ENCODE measurements at places on chromosomes 4 and X.
A peak's percentile ranks its signal among the peaks of the same experiment; 100 is the strongest.

DNA sequence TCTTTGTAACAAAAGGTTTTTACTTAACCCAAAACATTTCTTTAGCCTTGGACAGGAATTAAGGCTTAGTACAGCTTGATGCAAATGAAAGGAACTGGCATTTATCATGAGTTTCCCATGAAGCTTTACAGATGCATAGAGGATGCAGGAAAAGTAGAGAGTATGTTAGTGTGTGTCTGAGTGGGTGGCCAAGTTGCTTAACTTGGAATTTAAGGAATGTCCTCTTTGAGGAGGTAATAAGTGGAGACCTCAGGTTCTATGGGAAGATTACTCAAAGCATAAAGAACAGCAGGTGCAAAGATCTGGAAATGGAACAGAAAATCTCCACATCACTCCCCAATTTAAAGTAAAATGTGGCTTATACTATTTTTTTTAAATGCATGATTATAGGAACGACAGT is 457.9 kb downstream of the KCNIP4 start:
- DNase-seq: no peak

DNA sequence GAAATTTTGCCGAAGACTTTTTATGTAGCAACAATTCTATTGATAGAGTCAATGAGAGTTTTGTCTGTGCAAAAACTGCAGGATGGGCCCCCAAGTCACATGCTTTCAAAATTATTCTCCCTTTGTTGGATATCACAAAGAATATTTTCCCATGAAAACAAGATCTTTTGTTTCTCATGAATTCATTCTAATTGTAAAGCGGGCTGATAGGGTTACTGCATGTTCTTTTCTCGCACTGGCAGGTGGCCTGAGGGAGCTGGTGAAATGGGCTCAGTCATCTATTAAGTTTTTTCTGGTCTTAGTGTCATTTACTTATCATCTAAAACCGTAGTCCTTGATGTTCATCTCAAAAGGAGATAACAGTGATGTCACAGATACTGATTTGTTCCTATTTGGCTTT is 44.2 kb downstream of the MID1IP1 start:
- DNase-seq: no peak

DNA sequence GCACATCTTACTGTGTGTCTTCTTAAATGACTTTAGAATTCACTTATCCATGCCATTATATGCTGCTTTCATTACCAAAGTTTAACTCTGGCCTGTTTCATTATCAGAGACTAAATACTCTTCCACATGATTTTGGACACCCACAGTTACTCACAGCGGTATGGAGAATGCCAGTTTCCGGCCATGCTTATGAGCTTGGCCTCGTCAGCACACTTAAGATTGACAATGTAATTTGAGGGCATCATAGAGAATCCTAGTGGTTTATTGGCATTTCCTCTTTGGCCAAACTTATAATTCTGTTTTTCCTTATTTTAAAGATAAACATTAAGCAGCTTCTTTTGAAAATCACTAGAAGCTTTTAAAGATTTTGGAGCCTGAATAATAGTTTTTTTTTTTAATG is 104.5 kb downstream of the IRF2 start:
- DNase-seq: no peak

DNA sequence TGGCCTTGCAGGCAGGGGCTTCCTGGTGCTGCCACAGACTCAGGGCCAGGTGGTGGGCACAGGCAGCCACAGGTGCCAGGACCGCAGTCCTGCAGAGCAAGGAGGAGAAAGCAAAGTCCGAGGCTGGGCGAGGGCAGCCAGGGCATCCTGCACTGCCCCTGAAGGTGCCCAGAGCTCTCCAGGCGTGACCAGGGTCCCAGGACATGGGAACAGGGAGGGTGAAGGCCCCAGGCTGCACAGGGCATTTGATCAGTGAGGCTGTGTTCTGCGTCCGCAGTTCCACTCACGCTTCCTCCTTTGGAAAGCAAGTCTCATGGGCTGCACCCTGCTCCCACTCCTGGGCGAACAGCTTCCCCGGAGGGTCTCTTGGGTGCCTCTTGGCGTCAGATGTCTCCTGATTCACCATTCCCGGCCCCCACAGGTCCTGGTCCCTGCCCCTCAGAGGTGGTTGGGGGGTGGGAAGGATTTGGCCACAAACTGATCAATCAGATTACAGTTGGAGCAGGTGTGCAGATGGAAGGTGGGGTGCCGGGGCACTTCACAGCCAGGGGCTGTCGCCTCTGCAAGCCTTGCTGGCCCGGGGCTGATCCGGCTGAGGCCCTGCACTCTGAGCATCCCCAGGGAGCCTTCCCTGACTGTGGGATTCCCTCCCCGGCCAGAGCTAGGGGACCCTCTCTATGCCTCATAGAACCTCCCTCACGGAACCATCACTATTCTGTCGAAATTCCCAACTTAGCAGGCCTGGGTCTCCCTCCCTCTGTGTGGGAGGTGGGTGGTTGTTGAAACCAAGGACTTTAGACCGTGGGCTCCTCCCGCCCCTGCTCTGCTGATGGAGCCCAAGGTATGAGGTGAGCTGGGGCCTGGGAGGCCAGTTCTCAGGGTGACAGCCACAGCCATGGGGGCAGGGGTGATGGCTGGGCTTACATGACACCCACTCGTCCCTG is 3.3 kb downstream of the SH3TC1 start:
- no peak for DNase-seq

GRCh38 chrX:6225911-6226595 is 2.6 kb downstream of the NLGN4X start:
- DNase-seq: no peak

GRCh38 chr4:54395013-54395527 is 166.0 kb downstream of the PDGFRA start:
- DNase-seq: no peak

- DNase-seq: no peak
Observed at GRCh38 chr4:19945979-19946380, 305.7 kb upstream of the SLIT2 start.

DNA sequence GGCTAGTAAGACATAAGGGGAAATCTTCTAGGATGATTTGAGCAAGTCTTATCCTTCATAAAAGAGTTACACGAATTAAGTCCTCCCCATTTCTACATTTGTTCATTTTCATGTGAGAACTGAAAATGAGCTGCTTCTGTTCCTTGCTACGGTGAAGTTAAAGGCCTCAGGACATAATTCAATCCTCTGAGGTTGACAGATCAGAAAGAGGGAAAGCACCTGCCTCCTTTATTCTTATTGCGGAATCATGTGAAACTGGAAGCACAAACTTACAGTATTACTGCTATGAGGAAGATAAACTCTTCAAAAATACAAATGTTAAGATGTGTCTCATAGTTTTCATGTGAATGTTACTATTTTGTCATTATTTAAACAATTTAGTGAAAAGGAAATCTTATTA is 395.3 kb downstream of the STPG2 start:
- no peak for DNase-seq

- no peak for DNase-seq
Observed at GRCh38 chr4:110626532-110627153, 3.8 kb upstream of the PITX2 start.

- no peak for DNase-seq
Observed at GRCh38 chrX:149948016-149948415, 9.7 kb upstream of the EOLA2 start.

GRCh38 chr4:86960557-86960961 is 25.7 kb downstream of the AFF1 start:
- peak; percentile 53 for DNase-seq

DNA sequence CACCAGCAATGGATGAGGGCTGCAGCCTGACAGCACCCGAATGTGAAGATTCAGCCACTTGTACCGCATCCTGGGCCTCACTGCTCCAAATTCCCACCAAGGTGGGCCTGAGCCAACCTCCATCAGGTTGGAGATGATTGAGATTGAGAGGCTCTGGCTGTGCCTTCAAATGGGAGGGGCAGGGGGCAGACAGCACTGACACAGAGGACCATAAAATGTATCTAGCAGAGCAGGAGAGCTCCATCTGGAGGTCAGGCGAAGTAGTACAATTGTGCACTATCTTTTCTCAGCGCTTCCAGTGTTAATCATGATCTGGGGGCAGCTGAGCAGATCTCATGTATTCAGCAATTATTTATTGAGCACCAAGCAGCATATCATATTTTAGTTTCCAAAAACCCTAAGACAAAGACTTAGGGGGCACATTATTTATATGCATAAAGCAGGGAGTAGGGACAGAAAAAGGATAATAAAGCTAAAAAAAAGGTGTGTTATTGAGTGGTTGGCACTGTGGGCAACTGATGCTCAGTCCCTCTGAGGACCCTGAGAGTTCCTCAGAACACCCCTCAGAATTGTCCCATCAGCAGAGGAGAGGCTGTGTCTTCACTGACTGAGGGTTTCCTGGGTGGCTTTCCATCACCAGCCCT is 31.6 kb upstream of the C1QTNF7 start:
- DNase-seq: peak; percentile 65

DNA sequence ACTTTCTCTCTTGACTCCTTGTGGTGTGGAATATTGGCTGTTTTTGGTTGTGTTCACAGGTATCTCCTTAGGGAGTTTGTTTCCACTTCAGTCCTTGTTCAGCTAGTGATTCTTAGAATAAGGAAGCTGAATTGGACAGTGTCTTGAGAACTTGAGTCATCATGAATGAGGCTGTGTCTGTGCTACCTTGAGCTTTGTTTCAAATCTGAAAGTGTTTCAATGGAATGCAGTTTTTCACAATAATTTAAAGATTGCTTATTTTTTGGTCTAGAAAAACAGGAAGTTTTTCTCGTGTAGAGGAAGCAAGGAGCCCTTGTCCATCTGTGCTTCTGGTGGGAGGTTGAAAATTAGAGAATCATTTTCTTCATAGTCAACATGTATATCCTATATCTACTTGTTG is 76.5 kb downstream of the ZNF518B start:
- DNase-seq: no peak

- no peak for DNase-seq
Observed at GRCh38 chr4:7676398-7676922, 241.7 kb upstream of the PSAPL1 start.

GRCh38 chr4:106247600-106247999 is 68.4 kb downstream of the TBCK start:
- DNase-seq: no peak

DNA sequence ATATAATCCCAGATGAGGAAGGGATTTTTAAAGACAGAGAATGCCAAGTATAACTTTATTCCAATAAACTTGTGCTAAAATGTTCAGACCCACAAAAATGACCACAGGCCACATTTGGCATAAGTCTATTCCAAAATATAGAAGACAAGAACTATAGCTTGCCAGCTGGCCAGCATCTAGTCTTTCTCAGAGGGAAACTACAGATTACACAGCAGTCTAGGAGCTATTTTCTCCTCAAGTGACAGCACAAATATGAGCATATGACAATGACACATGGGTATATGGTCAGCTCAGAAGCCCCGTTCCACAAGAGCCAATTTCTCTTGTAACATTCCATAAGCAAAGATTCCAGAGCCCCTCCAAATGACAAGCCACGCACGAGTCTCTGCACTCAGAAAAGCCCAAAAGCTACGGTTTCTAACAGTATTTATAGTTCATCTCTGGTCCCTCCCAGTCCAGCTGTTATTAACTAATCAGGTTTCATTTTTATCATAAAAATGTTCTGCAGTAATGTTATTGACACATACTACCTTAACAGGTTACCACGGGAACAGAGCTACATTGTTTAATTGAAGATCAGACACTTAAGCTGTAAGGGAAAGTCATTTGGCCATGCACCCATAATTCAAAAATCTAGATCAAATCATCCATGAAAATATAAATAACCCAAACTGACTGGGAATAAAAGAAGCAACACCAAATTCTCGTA is 70.3 kb downstream of the RAB28 start:
- no peak for DNase-seq

- no peak for DNase-seq
Observed at GRCh38 chr4:1938027-1938426, 66.8 kb downstream of the NSD2 start.

DNA sequence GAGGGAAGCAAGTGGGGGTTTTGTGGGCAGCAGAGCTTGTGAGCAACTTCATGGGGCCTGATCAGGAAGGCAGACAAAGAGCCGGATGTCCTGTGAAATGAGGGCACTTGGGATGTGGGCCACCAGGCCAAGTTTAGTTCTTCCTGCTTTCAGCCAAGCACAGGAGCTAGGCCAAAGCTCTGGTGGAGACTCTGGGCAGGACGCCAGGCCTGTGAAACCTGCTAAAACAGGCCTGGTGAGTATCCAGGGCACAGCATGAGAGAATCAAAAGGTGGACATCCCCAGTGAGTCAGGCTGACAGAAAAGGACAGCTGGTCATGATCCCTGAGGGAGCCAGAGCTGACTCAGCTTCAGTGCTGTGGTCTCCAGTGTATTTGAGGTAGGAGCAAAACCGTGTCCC is 95.7 kb downstream of the NPNT start:
- DNase-seq: no peak

DNA sequence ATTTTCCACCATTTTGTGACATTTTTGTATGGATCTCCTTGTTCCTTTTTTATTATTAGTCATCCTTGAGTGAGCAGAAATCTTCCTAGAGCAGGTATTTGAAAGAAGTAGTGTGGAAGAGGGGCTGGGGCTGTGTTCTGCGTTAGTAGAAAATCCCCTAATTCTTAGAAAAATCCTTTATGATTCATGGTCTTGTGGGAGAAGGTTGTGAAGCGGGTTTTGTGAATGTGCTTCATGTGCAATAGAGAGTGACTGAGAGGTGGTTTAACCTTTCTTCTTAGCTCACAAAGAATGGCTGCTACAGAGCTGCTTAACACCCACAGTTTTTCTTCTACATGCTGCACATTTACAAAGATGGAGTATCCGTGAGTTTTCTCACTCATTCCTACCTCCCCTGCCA is 220.5 kb downstream of the IDS start:
- DNase-seq: no peak

GRCh38 chr4:70877556-70877955 is 24.6 kb upstream of the MOB1B start:
- DNase-seq: peak; percentile 55

GRCh38 chr4:78356251-78356786 is 195.3 kb upstream of the ANXA3 start:
- no peak for DNase-seq

GRCh38 chr4:1720163-1720983 is 750 bp downstream of the TMEM129 start:
- DNase-seq: peak; percentile 77

DNA sequence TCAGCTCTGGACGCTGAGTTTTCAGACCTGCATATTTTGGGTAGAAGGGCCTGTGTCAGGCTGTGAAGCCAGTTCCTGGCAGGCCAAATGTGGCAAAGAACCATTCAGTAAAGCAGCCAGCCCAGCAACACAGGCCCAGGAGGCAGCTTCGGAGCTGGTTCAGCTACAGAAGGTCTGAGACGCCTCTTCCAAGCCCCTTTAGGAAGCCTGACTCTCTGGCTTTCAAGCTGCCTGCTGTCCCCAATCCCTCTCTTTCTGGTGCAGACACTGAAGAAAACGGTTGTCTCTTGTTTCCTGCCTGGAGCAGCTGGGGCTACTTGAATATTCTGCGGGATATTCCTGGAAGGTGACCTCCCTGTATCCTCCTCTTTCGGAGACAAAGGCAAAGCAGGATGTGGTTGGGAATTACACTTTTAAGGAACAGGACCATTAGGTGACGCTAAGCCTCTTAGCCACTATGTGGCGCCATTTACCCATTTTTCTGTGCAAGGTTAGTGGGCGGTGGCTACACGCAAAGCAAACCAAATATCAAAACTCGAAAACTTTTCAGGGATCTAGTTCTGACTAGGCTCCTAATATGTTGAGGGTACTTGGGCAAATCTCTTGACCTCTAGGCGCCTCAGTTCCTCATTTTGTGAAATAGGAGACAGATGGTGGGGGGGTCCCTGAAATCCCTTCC is 47.2 kb upstream of the LAS1L start:
- peak; percentile 75 for DNase-seq

Measured in erythroblast (primary cell).